ENCODE measurements at places on chromosomes 6 and 20.
A peak's percentile ranks its signal among the peaks of the same experiment; 100 is the strongest.

- DNase-seq = no peak
Measured at GRCh38 chr6:5710936-5711335, 295.8 kb downstream of the NRN1 start.

- DNase-seq = no peak
Measured at GRCh38 chr6:31691564-31692108, 10.8 kb upstream of the LY6G5C start.

GRCh38 chr6:112114577-112115223 lies 27.3 kb downstream of the FAM229B start:
- DNase-seq = no peak

- no peak for DNase-seq
Measured at GRCh38 chr6:1625794-1626435, 16.2 kb downstream of the FOXC1 start.

DNA sequence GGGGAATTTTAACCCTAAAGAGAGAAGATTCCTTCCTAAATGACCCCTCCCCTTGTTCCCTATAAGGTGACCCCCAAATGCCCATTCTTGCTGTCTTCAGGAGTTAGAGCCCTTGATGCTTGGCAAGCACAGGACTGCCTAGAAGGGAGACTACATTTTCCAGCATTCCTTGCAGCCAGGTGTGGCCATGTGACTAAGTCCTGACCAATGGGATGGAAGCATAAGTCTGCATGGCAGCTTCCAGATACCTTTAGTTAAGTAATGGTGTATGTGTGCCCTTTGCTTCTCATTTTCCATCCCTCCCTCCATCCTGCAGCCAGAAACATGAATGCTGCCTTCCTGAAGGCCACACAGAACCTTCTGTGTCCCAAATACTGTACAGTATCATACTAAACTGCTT lies 5.5 kb downstream of the BFSP1 start:
- DNase-seq = peak; percentile 37

- no peak for DNase-seq
Measured at GRCh38 chr20:52261792-52262191, 70.2 kb upstream of the ZFP64 start.

GRCh38 chr6:137921823-137922222 lies 54.8 kb downstream of the TNFAIP3 start:
- peak; percentile 5 for DNase-seq

DNA sequence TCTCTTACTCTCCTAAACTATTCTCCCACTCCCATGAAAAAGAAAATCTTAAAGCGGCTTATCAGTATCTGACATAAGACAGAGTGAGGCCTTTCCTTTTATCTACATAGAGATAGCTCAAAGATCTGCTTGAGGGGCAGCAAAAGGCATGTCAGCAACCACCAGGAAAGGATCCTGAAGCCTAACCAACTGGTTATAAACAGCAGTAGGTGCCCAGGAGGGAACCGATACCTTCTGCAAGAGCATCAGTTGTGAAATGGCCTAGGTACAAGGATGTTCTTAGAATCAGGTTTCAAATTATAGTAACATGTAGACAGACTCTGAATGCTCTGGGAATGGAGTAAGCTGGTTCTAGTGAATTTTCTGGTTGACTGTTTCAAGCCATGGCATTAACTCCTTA lies 21.4 kb downstream of the JARID2 start:
- peak; percentile 47 for DNase-seq

GRCh38 chr6:53825532-53826321 lies 30.9 kb downstream of the LRRC1 start:
- DNase-seq = no peak

- no peak for DNase-seq
Measured at GRCh38 chr6:116335612-116336215, 35.0 kb upstream of the DSE start.

- DNase-seq = no peak
Measured at GRCh38 chr20:62355516-62355877, 11.6 kb downstream of the LAMA5 start.

DNA sequence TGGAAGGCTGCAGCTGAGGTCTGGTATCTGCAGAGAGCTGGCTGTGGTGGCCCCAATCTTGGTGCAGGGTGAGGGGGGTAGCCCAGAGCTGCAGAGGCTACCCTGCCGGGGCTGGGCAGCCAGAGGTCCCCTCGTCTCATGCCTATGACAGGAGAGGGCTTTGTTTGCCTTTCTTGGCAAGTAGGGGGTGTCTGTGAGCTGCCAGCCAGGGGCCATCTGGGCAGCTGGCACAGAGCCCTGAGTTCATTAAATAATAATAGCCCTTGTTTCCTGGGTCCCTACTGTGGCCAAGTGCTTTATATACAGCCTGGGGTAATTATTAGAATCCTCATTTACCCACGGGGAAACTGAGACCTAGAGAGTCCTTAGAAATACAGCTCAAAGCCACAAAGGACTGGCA lies 66.6 kb downstream of the EZR start:
- peak; percentile 9 for DNase-seq

DNA sequence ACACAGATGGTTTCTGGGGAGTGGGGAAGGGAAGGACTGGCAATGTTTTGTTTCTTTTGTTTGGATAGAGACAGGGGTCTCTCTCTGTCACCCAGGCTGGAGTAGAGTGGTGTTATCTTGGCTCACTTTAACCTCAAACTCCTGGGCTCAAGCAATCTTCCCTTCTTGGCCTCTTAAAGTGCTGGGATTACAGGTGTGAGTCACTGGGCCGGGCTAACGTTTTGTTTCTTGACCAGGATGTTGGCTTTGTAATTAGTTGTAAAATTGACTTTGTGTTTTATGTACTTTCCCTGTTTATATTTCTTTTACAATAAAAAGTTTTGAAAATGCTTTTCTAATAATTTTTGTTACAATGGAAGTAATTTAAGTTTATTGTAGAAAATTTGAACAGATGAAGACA lies 10.9 kb downstream of the SPATS1 start:
- no peak for DNase-seq

- no peak for DNase-seq
Measured at GRCh38 chr6:135286962-135287538, 105.9 kb downstream of the MYB start.

DNA sequence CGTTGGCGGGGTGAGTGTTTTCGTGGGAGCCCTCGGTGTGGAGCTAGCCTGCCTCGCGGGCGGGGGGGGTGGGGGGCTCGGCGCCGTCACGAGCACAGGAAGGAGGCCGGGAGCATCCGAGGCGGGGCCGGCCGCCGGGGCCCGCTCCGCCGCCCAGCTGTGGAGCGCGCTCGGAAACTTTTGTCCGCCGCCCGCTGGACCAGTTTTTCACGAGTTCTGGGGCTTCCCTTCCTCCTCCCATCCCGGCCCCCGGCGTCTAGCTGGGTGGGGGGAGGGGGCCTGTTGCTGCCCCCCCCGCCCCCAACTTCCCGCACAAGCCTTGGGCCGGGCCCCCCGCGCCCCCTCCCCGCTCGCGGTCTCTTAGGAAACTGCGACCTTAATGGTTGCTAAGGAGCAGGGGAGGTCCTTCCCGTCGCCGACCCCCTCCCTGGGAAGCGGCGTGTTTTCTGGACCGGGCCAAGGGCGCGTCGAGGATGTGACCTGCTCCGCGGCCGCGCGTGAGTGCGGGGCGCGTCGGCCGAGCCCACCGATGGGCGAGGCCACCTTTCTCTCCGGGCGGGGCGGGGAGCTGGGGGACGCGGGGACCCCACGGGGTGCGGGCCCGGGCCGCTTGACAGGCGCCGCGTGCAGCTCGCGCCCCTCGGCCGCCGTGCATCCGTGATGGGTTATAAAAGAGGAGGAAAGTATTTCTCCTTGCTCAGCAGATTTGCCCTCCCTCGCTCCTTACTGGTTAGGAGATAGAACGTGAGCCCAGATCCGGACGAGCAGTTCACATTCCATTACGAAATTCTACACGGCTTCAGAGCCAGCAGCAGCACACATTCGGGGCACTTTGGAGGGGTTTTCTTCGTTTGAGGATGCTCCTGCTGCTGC lies 1.4 kb downstream of the RREB1 start:
- DNase-seq = peak; percentile 60

GRCh38 chr6:34236131-34236442 lies 586 bp upstream of the HMGA1 start:
- peak; percentile 87 for DNase-seq

DNA sequence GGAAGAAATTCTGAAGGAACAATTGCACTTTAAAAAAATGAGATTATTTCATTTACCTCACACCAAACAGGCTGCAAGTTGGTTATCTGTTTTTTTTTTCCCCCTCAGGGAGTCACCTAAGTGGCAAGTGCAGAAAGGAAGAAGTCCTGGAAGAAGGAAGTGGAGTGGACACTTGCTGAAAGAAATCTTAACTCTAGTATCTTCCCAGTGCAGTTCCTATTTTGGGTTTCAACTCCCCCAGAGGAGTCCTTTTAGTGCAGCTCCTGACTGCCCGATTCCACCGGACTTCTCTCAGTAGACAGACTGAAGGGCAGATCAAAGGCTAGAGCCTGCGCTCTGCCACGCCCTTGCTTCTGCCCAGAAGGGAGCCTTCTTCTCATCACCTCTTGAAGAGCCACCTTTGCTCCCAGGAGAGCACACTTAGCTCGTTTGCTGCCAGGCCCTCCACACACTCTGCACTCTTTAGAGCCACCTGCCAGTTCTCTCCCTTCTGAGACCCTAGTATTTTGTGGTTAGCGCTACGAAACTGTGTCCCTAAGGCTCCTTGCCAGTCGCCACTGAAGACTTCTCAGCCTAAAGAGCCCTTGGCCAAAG lies 4.9 kb downstream of the MTCL3 start:
- DNase-seq = no peak

DNA sequence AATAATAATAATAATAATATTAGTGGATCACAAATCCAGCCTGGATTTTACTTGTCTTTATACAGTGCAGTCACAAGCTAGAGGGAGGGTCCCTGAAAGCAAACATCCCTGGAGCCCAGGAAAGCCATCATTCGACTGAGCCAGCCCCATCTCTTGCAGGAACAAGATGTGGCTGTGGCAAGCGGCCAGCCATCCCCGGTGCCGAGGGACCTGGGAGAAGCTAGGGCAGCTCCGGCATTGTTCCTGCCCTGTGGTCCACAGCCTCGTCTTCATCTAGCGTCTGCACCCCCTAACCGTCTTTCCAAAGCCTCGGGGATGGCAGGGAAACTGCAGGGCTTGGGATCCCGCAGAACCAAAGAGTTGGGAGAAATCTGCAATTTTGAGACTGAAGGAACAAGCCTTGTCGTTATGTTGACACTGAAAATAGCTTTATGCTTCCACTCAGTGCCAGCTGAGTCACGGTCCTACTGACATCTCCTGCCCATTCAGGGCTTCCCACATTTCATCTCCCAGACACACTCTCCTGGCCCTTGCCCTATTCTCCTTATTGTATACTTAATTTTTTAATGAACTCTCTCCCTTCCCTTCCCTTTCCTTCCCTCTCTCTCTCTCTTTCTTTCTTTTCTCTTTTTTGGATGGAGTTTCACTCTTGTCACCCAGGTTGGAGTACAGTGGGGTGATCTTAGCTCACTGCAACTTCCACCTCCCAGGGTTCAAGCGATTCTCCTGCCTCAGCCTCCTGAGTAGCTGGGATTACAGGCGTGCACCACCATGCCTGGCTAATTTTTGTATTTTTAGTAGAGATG lies 62.5 kb upstream of the ZNFX1 start:
- DNase-seq = no peak

GRCh38 chr6:109001291-109001894 lies 93.3 kb downstream of the SESN1 start:
- peak; percentile 3 for DNase-seq

- DNase-seq = no peak
Measured at GRCh38 chr6:78492351-78493017, 374.9 kb upstream of the IRAK1BP1 start.

DNA sequence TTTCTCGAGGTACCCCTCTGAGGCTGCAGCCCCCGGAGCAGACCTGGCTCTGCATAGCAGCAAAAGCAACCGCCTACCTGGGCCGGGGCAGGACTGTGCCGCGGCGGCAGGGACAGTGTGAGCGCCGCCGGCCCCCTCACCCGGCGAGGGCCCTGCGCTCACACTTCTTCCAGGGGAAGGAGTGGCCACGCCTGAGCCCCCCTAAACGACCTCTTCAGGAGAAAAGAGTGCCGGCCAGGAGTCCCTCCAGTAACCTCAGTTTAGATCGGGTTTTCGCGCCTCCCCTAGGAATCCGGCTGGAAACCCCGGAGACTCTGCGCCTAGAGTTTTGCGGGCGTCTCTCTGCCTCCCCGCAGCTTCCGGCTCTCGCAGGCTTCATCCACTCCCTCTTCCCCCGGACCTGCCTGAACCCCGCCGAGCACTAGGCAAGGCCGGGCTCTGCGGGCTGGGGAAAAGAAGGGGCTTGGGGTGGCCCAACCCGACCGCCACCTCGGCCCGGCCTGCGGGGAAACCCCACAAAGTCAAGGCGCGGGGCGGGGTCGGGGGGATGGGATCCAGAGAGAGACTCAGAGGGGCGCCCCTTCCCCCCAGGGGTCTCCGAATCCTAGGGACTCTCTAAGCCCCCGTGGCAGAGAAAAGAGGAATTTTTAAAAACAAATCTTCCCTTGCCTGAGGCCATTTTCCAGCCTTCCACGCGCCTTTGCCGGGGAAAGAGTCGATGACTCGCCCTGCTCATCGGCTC lies 558 bp downstream of the LINC00237 start:
- DNase-seq = no peak
